ENCODE measurements at places on chromosomes 5 and 9. TPM values are rescaled to one million over a fixed set of nuclear protein-coding genes. Genes with fewer than 3 reads are reported as not detected.

DNA sequence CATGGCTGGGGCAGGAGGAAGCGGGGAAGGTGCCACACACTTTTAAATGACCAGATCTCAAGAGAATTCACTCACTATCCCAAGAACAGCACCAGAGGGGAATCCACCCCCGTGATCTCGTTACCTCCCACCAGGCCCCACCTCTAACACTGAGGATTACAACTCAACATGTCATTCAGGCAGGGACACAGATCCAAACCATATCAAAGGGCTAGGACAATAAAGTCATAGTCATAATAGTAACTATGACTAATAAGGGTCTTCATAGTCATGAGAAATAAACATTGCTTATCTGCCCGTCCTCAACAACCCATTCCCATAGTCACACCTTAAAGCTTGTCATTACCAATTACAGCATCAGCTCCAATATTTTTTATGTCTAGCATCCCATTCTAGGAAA, 65.3 kb upstream of the SMC2 start:
- DNase-seq = no peak
- H3K36me3 ChIP-seq = no peaks in the 10 kb centered on the region
- peaks cover 4% of the 10 kb centered on the region for H3K27me3 ChIP-seq
- H3K4me3 ChIP-seq = no peak overlapping the region
- H3K27ac ChIP-seq = no peak overlapping the region

The GPRIN1 gene
- 1.3 TPM for polyA plus RNA-seq

The TOR4A gene
- polyA plus RNA-seq = 1.3 TPM

The ANKRD31 gene
- polyA plus RNA-seq = 0.13 TPM
